Activated CD4-positive, alpha-beta T cell treated with anti-CD3 and anti-CD28 coated beads, Interleukin-2, amount 10 ng/mL, durations not matched to agents 7 days and 5 days (primary cell): ENCODE measurements at places on chromosomes 1 and 21.

DNA sequence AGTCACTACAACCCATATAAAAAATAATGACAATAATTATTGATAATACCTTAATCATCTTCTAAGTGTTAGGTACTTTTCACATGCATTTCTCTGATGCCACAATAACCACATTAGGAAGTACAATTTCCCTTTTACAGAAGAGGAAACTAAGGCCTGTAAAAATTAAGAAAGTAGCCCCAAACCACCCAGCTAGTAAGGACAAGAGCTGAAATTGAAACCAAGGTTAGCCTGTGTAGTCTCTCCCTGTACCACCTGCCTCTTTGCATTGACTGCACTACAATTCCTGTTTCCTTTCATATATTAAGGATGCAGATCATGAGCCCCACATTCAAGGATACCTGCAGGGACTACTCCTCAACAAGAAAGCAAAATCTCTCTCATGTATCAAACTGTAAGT is 288.8 kb downstream of the GPATCH2 start:
- DNase-seq, result no peak

DNA sequence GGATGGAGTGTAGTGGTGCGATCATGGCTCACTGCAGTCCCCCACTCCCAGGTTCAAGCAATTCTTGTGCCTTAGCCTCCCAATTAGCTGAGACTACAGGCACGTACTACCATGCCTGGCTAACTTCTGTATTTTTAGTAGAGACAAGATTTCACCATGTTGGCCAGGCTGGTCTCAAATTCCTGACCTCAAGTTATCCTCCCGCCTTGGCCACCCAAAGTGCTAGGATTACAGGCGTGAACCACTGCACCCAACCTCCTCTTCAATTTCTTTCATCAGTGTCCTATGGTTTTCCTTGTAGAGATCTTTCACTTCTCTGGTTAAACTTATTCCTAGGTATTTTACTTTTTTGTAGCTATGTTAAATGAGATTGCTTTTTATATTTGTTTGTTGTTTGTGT is 10.7 kb upstream of the MAST2 start:
- no peak for DNase-seq

DNA sequence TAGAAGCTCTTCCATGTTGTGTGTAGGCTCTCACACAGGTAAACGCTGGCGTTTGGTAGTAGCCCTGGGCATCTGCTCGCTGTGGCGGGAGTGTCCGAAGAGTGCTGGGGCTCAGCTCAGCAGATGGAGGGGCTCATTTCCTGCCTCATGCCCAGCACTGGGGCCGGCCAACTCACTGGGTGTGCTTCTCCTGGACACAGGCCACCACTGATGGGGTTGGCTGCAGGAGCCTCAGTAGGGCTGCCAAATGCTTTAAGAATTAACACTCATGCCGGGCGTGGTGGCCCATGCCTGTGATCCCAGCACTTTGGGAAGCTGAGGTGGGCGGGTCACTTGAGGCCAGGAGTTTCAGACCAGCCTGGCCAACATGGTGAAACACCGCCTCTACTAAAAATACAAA is 20.9 kb downstream of the UQCRHL start:
- no peak for DNase-seq

DNA sequence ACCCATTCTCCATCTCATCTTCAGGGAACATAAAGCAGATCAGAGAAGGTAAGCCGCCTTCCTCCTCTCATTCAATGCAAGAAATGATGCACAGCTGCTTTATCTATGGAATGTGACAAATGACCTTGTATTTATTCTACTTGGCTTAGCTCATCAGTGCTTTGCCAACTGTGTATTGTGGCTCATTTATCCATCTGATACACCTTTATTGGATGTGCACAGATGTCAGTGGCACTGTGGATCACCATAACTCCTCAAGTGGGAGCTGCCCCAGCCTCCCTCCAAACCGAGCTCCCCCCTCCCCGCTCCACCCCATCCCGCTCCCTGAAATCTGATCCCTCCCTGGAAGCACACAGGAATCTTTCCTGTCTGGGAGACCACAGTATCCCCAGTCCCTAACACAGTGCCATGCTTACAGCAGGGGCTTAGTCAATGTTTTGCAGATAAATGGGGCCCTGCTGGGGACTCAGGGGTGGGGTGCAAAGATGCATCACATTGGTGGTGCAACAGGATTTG is 156.0 kb upstream of the RAB4A start:
- DNase-seq, result no peak

DNA sequence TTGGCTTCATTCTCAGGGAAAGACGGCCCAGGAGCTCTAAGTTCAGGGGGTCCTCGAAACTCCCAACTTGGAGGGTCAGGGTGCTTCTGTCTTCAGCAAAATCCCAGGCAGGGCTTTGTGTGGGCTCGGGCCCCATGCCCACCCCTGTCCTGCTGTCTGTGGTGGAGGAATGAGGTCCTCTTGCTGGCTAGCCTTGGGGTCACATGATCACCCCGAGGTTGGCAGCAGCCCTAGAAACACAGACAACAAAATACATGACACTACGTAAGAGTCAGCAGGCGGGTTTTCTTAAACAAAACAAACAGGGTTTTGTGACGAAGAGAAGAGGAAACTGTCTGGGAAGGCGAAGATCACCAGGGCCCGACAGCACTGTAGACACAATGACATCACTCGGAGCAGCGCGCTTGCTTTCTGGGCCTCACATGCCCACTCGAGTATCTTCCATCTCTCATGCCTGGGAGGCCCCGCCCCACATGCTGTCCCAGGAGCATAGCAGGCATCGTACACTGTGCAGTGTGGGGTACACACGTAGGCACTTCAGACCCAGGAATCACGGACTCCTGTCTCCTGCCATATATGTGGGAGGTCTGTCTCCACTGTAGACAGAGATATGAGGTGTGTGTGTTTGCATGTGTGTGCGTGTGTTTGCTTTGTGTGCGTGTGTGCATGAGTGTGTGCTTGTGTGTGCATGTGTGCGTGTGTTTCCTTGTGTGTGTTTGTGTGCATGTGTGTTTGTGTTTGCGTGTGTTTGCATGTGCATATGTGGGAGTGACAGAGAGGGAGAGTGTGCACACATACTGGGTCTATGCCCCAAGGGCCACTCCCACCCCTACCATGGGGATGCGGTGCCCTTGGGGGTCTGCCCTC is 94.7 kb downstream of the SIK1 start:
- DNase-seq, result no peak
